MG63 (cell line): ENCODE measurements at places on chromosomes 12 and 14. TPM values are rescaled to one million over a fixed set of nuclear protein-coding genes. Genes with fewer than 3 reads are reported as not detected.
A peak's percentile ranks its signal among the peaks of the same experiment; 100 is the strongest.

DNA sequence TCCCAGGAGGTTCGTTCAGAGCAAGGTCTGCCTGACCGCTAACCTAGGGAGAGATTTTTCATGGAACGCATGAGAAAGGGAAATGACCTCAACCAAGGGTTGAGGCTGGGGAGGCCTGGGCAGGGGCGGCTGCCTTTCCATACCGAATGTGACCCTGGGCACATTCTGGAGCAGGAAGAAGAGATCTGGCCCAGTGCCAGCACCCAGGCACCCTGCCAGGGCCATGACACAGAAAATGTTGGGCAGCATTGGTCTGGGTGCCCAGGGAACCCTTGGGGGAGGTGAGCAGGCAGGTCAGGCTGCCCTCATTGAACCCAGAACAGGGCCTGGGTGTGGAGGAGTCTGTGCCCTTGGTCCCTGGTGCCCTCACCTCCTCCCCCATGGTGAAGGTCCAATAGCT is 106.8 kb downstream of the CALM1 start:
- no peak for DNase-seq

Gene OVCH1
- not detected in 2 replicates for total RNA-seq

DNA sequence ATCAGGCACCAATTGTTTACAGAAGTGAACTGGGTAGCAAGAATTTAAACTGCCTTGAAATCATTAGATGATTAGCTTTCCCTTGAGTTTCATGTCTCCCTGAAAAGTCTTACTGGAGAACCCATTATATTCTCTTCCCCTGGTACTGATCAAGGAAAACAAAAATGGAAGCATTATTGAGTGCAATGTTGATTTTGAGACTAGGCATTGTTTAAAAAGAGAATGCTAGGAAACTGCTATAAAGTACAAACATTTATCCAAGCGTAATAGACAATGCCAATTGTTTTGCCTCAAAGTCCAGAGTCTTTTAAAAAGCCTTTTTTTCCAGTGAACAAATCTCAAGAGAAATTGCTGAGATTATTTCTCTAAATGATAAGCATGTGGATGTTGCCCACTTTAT is 197.0 kb downstream of the CCER1 start:
- DNase-seq: no peak

Gene BRI3BP
- total RNA-seq: 13.8 and 14.9 TPM in 2 replicates

DNA sequence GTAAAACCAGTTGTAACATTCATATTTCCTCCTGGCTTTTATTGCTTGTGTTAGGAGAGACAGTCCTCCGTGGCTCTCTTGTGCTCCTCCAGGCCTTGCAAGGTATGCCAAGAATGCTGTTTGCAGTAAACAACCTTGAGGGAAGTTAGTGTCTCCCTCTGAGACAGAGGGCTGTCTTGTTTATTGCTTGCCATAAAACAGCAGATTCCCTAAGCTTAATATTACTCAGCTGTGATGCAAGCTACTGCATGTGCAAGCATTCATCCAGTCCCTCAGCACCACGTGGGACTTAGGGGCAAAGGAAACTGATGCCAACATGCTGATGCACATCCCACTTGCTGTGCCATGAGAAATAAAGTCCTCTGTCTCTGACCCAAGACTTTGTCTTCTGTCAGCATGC is 6.6 kb downstream of the POMT2 start:
- DNase-seq: peak; percentile 75

GRCh38 chr14:81423504-81423903 is 23.4 kb upstream of the STON2 start:
- no peak for DNase-seq

Gene TPPP2
- total RNA-seq: not detected in 2 replicates

DNA sequence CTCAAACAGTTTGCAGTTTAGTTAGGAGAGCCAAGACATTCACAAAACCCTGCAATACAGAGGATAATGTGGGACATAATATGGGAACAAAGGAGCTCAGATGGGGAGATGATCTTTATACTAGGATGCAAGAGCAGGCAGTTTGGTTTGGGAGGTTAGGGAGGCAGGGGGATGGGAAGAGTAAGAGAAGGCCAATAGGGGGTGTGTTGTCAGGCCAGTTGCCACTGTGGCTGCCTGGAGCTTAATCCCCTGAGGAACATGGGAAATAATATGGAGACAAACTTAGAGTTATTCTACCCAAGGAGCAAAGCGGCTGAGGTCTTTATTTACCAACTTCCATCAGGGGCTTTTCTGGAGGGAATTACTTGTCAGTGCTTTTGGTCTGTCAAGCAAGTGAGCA is 10.0 kb upstream of the CSRP2 start:
- DNase-seq: no peak

- no peak for DNase-seq
These were observed 18.4 kb upstream of the OR6S1 start for GRCh38 chr14:20659813-20660395.

DNA sequence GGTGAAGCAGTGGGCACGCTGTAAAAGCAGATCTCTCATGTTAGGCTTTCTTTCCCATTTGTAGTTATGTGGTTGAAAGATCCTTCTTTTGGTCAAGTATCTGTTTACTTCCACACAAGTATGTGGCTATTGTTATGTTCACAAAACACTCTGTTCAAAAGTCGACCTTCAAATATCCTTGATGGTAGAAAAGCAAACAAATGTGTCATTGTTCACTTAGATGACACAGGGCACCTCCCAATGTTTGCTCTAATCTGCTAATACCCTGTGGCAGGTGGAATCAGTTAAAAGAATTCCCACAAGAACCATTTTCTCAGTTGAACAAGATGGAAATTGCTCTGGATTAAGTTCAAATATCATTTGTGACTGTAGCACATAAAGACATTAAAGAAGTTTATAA is 43.6 kb upstream of the NAA30 start:
- DNase-seq: no peak

Gene KRT72
- not detected in 2 replicates for total RNA-seq

- DNase-seq: peak; percentile 93
These were observed 100.9 kb downstream of the EPS8 start for GRCh38 chr12:15688202-15688736.

Gene DIO2
- 0.53 TPM in 1 of 2 replicates, not detected in the other for total RNA-seq

GRCh38 chr14:26199590-26200370 is 398.1 kb downstream of the NOVA1 start:
- DNase-seq: no peak

DNA sequence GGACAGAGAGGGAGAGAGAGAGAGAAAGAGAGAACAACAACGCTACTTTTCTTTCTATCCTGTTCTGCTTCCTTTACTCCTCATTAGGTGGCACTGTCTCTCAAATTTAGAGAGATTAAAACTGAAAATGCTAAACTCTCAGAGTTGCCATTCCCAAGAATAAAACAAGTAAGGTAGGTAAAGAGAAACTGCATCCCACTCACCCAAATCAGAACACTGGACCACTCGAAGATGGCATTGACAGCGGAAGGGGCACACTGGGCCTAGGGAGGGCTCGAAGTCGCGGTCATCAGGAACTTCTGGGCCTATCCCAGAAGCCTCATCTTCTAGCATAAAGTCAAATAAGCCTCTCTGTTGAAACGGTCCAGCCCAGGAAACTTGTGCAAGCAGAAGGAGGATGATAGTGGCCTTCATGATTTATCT is 4.5 kb downstream of the DCN start:
- DNase-seq: peak; percentile 29

Gene RBP5
- not detected in 2 replicates for total RNA-seq

Gene RNF31
- 39.6 and 52.1 TPM in 2 replicates for total RNA-seq

- DNase-seq: no peak
These were observed 8.7 kb downstream of the WNT1 start for GRCh38 chr12:48986720-48987291.
